ENCODE measurements at places on chromosomes 1 and 21.

GRCh38 chr1:230822092-230822581 is 46.2 kb downstream of the C1orf198 start:
- no peak for DNase-seq

DNA sequence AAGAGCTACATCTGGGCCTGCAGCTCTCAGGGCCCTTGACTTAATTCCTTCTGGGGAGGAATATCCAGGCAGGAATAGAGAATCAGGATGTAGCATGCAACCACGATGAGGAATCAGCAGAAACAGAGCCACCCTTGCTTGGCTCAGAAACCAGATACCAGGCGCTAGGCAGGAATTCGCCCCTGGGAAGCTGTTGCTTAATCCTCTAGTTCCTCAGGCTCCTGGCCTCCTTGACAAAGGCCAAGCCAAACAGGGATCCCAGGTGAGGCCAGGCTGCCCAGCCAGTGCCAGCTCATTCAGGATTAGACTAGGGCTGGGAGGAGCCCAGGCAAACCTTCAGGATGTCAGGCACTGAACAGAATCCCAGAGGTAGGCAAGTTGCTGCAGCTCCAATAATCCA is 48.2 kb upstream of the IRF2BP2 start:
- peak; percentile 49 for DNase-seq

GRCh38 chr1:240149484-240150094 is 57.9 kb downstream of the FMN2 start:
- peak; percentile 34 for DNase-seq

GRCh38 chr21:35465741-35466140 is 416.6 kb upstream of the RUNX1 start:
- no peak for DNase-seq

- no peak for DNase-seq
Measured at GRCh38 chr1:3717041-3717714, 35.1 kb upstream of the CCDC27 start.

DNA sequence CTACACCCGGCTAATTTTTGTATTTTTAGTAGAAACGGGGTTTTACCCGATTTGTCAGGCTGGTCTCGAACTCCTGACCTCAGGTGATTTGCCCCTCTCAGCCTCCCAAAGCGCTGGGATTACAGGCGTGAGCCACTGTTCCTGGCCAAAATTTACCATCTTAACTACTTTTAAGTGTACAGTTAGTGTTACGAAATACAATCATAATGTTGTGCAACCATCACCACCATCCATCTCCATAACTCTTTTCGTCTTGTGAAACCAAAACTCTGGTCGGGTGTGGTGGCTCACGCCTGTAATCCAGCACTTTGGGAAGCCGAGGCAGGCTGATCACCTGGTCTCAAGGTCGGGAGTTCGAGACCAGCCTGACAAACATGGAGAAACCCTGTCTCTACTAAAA is 14.1 kb upstream of the ZBTB40 start:
- DNase-seq = no peak

DNA sequence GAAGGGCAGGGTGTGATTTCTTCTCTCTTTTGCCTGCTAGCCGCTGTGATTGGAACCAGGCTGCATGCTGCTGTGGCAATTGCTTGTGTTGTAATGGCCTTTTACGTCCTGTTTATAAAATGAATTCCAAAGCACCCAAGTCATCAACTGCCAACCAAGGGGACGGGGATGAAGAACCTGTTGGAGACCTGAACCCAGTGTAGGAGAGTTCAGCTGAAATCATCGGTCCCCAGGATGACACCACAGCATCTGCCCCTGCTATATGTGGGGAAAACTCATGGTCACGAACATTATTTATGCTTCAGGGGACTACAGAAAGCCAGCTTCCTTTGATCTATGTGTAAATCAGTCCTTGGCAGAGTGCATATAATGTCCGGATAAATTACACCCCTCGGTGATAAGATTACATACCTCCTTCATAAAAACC is 3.8 kb downstream of the TMEM167B start:
- no peak for DNase-seq

DNA sequence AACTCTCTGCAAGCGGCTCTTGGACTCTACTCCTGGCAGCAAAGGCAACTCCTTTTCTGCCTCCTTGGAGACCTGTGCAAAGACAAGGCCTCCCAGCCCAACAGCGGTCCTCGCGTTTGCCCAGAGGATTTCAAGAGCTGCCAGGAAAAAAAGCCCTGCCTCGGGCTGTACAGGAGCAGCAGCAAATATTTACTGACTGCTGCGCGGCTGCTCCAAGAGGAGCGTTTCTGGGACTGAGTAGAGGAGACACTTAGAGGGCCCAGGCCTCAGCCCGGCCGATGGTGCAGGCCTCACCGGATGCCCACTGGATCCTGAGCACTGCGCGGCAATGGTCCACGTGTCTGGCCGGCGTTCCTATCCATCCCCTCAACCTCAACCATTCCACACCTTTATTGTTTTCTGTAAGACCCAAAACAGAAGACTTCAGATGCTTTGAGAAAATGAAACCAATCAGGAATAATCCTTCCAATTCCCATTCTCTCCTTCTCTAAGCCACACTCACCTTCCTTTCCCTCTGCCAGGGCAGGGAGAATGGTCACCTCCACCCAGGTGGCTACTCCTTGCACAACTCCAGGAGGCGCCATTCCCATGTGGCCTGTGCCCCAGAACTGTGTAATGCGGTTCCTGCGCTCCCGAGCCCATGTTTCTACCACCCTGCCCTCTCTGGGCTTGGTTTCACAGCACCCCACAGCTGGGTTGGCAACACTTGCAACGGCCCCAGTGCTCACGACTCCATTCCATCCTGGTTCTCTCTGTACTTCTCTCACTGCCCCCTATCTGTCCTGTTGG is 215.8 kb downstream of the TRABD2B start:
- no peak for DNase-seq

DNA sequence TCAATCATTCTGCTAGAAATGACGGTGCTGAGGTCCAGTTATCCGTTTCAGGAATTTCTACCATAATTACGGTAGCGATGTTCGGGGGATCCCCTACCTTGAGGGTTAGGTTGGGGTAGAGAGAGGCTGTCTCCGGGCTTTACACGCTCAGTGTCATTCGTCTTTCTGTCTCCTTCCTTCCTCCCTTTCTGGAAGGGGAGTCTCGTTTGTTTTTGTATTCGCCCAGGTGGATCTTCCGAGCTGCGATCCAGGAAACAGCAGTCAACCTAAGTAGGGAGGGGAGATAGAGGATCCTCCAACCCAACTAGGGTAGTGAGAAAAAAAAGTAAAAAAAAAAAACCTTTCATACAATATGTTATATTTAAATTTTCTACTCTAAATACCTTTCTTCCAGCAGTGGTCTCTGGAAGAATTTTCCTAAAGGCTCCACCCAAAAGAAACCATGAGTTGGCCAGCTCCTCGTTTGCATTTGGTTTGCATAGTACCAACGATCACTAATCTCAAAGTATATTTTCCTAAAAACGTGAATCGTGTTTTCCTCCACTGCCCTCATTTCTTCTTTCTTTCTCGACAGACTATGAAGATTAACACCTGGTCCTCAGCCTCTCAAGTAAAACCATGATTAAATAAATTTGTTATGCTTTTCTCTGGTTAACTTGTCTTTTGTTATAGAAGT is 611 bp upstream of the PIK3C2B start:
- DNase-seq = no peak

- no peak for DNase-seq
Measured at GRCh38 chr1:226798427-226799411, 59.6 kb upstream of the ITPKB start.

DNA sequence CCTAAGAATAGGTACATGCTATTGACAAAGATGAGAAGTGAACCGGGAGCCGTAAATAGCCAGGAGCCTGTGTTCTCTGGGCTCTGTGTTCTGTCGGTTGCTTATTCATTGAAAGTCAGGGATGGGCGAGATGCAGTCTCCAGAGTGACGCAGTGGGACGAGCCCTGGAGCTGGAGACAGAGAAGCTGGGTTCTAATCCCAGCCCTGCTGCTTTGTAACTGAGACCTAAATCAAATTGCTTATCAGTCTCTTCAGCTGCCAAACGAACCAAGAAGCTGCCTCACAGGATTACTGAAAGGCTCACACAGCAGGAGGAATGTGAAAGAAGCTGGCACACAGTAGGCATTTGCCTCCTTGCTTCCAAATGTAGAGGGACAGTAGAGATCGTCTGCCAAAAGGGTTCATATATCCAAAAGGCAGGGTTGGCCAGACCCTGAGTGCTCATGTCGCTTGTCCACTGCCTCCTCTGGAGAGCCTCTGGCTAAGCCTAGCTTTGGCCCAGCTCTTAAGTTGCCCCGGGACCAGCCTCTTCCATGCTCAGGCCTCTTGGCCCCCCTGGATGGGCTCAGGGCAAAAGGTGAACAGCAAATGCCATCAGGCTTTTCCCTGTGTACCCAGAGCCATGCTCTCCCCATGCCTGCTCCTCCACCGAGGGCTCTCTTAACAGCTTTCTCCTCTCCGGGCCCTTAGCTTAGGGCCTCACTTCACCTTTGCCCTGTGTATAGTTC is 134.2 kb upstream of the IPO9 start:
- no peak for DNase-seq

GRCh38 chr1:235532360-235532759 is 28.1 kb upstream of the B3GALNT2 start:
- no peak for DNase-seq

- no peak for DNase-seq
Measured at GRCh38 chr1:226873771-226874578, 3.6 kb downstream of the PSEN2 start.

- peak; percentile 19 for DNase-seq
Measured at GRCh38 chr1:211920141-211920572, 89.6 kb upstream of the LPGAT1 start.

- DNase-seq = peak; percentile 29
Measured at GRCh38 chr1:46547481-46548383, 3.7 kb downstream of the KNCN start.

DNA sequence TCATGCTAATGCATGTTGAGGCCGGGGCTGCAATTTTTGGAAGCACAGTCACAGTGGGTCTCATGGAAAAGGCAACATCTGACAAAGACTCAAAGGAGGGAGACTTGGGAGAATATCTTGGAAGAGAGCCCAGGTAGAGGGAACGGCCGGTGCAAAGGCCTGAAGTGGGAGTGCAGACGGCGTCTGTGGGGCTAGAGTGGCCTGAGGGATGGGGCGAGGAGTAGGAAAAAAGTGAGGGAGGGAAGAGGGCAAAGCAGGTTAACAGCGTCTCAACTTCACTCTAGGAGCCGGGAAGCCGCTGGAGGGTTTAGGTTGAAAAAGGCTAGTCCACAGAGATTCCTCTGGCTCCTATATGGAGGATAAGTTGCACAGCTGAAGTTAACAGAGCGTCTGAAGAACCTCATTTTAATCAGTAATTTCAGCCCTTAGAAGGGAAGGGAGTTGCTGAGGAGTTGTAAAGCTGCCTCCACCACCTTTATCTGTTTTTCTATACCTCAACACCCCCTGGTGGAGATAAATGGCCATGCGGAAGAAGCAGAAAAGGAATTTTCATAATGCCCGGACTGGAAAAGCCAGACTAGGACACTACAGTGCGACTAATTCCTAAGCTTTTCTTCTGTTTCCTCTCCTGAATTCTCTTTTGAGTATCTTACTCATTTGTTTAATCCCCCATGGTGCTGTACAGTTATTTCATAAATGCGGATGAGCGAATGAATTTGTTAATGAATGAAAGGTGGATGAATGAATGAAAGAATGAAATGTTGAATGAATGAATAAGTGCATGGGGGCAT is 78.7 kb upstream of the ZNF281 start:
- peak; percentile 77 for DNase-seq

GRCh38 chr21:34187935-34188334 is 114.6 kb downstream of the MRPS6 start:
- no peak for DNase-seq

- no peak for DNase-seq
Measured at GRCh38 chr1:222824641-222825040, 9.8 kb downstream of the DISP1 start.

DNA sequence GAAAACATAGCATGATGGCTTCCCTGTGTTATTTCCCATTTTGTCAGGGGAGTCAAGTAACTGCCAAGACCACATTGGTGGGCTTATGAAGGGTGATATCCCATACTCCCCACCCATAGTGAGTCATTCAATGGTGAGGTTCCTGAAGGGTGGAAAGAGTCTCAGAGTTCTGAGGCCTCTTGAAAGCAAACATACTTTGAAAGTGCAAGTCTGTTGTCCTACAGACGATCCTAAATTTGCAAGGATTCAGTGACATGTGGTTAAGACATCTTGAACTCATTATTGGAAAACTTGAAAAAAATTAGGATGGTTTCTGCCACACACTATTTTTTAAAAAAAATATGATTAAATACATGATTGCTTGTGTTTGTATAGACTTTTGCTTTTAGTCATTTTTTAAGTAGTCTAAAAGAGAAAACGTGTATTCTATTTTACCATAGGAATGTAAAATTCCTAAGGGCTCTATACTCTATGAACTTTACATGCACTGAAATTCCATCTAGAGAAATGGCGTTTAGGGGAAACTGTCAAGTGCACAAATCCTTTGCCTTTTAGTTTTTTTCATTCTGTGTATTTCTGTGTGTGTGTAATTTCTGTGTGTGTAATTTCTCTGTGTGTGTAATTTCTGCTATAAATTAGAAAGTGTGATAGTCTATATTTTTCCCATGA is 225.5 kb upstream of the ADAMTS5 start:
- no peak for DNase-seq

DNA sequence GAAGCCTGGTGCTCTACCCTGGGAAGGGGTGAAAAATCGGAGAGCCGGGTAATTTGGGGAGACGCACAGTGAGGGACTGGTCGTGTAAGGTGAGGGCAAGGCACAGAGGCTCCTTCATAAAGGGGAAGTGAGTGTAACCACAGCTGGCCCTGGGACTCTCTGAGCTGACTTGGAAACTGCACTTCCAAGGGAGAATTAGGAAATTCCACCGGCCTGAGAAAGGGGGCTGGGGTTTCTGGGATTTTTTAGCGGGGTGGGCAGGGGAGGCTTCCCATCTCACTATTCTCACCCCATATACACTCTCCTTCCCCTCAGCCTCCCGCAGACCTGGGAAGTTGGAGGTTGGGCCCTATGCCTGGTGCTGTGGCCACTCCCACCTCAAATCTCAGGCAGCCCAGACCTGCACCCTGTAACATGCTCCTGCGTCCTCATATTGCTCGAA is 88.3 kb upstream of the IPO9 start:
- no peak for DNase-seq

- no peak for DNase-seq
Measured at GRCh38 chr1:61221642-61222041, 139.3 kb downstream of the NFIA start.

- peak; percentile 63 for DNase-seq
Measured at GRCh38 chr1:186828611-186829454, at the start of gene PLA2G4A. Gene PLA2G4A, plus strand, starts transcription at chr1:186828949. Its CDS starts 25,406 bp downstream, at chr1:186854355.

DNA sequence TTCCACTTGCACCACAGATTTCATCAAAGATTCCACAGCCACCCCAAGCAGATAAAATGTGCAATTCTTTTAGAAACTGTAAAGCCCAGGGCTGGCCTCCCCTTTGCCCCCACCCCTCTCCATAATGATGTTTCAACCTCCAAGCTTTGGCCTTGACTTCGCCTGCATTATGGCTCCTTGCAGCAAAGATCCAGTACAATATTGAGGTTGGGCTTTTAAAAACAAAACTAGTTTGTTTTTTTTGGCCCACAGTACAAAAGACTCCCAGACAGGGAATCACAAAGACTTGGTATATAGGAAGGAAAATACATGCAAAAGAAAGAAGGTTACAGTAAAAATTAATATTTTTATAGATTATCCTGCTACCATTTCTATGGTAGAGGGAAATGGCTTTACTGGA is 356.5 kb upstream of the PTBP2 start:
- no peak for DNase-seq

- DNase-seq = no peak
Measured at GRCh38 chr1:203648276-203648675, 21.6 kb downstream of the ATP2B4 start.

- no peak for DNase-seq
Measured at GRCh38 chr1:112729909-112730308, 14.8 kb upstream of the PPM1J start.

- peak; percentile 82 for DNase-seq
Measured at GRCh38 chr1:160070243-160071163, 543 bp upstream of the KCNJ10 start.
